Activated CD8-positive, alpha-beta T cell treated with anti-CD3 and anti-CD28 coated beads for 36 hours (primary cell): ENCODE measurements at places on chromosomes 11 and 22. TPM values are rescaled to one million over a fixed set of nuclear protein-coding genes. Genes with fewer than 3 reads are reported as not detected.
A peak's percentile ranks its signal among the peaks of the same experiment; 100 is the strongest.

- H3K4me1 ChIP-seq = no peaks in the 10 kb centered on the region
- H3K27ac ChIP-seq = no peak overlapping the region
- no peak for DNase-seq
- H3K27me3 ChIP-seq = peaks cover 41% of the 10 kb centered on the region
- no peak overlapping the region for H3K4me3 ChIP-seq
These were observed 22.6 kb upstream of the MYOD1 start for GRCh38 chr11:17696741-17697140.

- no peaks in the 10 kb centered on the region for H3K36me3 ChIP-seq
- no peak overlapping the region for H3K27ac ChIP-seq
- no peaks in the 10 kb centered on the region for H3K4me1 ChIP-seq
- H3K27me3 ChIP-seq = peaks cover 3% of the 10 kb centered on the region
- DNase-seq = peak; percentile 75
These were observed 81.0 kb downstream of the BUD13 start for GRCh38 chr11:116691771-116692177.

DNA sequence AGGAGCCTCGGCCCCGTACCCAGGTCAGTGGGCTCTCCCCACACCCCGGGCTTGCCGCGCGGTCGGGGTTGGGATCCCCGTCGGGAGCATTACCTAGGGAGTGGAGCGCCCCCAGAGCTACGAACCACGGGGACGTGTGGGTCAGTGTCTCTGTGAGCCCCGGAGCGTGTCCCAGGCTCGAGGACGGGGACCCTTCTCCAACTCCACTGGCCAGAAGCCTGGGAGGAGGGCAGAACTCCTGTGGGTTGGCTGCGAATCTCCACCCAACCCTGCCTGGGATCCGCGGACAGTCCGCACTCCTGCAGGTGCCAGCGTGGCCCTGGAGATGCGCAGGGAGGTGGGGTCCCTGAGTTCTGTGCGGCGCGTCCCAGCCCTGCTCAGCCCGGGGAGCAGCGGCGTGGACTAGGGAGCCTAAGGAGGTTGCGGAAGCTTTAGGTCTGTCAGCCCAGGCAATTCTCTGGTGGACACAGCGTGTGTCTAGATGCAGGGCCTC lies 346 bp downstream of the PPFIBP2 start:
- DNase-seq = peak; percentile 14
- peak overlapping the region; percentile 86 for H3K4me3 ChIP-seq
- H3K27ac ChIP-seq = no peak overlapping the region
- H3K27me3 ChIP-seq = peaks cover 4% of the 10 kb centered on the region

GRCh38 chr11:92383430-92383829 lies 158.8 kb downstream of the FAT3 start:
- DNase-seq = no peak
- H3K4me1 ChIP-seq = no peaks in the 10 kb centered on the region
- H3K27ac ChIP-seq = no peak overlapping the region
- no peak overlapping the region for H3K4me3 ChIP-seq
- H3K27me3 ChIP-seq = no peaks in the 10 kb centered on the region

GRCh38 chr22:24806663-24807001 lies 621 bp downstream of the SGSM1 start:
- no peak overlapping the region for H3K27ac ChIP-seq
- H3K27me3 ChIP-seq = peaks cover 3% of the 10 kb centered on the region
- H3K4me1 ChIP-seq = peaks cover 13% of the 10 kb centered on the region

DNA sequence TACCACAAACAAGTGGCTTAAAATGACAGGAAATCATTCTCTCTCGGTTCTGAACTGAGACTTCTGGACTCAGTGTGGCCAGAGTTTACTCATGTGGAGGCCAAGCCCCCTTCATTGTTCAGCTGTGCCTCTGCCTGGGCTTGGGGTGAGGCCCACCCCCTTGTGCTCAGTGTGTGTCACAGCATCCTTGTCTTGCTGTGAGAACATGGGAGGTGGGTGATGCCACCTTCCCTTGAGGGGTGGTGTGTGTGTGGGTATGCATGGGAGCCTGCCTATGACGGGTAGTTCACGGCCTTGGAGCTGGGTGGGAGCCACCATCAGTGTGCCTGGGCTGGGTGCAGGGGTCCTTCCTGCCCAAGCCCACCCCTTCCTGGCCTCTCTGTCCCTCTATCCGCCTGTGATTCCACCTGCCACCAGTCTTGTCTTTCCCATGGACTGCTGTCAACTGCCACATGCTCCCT lies 101.7 kb downstream of the MORC2 start:
- H3K27ac ChIP-seq = no peak overlapping the region
- peak; percentile 8 for DNase-seq
- no peaks in the 10 kb centered on the region for H3K27me3 ChIP-seq
- H3K4me3 ChIP-seq = no peak overlapping the region
- H3K4me1 ChIP-seq = peaks cover 4% of the 10 kb centered on the region

GRCh38 chr11:128301756-128302155 lies 285.6 kb downstream of the ETS1 start:
- peaks cover 29% of the 10 kb centered on the region for H3K36me3 ChIP-seq
- DNase-seq = no peak
- H3K4me3 ChIP-seq = peak overlapping the region; percentile 85
- no peaks in the 10 kb centered on the region for H3K27me3 ChIP-seq

GRCh38 chr11:113293936-113294335 lies 20.4 kb upstream of the TTC12 start:
- H3K27ac ChIP-seq = no peak overlapping the region
- H3K27me3 ChIP-seq = peaks cover 18% of the 10 kb centered on the region
- no peaks in the 10 kb centered on the region for H3K4me1 ChIP-seq
- no peak for DNase-seq
- no peaks in the 10 kb centered on the region for H3K36me3 ChIP-seq

DNA sequence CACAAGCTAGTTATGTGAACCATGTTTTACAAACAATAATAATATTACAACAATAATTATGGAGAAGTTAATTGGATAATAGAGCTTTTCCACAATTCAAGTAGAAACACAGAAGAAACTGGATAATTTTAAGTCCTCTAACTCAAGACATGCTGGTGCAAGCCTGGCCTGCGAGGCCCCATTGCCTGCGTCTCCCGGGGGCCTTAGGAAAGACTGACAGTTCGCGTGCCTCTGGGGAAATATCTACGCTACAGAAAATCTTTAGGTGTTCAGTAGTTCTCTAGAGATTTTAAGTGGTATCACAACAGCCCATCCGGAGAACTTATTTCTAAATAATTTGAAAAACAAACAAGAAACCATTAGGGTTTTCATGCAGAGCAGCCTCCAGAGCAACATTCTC lies 23.2 kb downstream of the GAL start:
- no peak overlapping the region for H3K27ac ChIP-seq
- no peaks in the 10 kb centered on the region for H3K36me3 ChIP-seq
- H3K27me3 ChIP-seq = no peaks in the 10 kb centered on the region

GRCh38 chr11:115345840-115346239 lies 158.4 kb downstream of the CADM1 start:
- H3K4me3 ChIP-seq = no peak overlapping the region
- H3K36me3 ChIP-seq = no peaks in the 10 kb centered on the region
- H3K27ac ChIP-seq = no peak overlapping the region
- DNase-seq = no peak

DNA sequence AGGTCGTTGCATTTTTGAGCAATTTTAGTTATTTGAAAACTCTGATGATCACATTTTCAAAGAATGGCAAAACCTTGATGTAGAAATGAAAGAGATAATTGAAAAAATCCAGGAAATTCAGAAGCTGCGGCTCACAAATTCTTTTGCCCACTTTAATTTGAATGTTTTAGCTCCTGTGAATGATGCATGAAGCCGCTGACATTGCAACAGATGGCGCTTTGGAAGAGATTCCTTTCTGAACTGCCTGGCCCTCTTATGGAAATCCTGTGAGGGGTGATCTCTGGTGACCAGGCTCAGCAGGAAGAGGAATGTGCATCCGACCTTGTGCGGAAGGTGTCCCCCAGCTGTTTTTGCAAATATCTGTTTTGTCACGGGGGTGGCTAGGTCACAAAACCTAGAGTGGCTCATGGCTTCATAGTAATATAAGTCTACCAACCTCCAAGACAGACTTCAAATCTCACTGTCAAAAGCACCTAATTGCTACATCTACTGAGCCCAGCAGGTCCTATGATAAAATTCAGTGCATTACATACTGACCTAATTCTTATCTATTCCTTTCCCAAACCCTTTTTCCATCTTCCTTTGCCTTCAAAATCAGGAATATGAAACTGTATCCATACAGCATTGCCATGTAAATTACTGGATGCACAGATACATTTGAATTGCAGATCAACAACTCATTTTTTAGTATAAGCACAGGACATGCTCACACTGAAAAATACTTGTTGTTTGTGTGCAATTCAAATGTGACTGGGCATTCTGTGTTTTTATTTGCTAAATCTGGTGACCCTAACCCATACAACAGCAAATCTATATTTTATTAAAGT lies 412.7 kb downstream of the ETS1 start:
- H3K4me3 ChIP-seq = no peak overlapping the region
- H3K27ac ChIP-seq = no peak overlapping the region
- DNase-seq = no peak

DNA sequence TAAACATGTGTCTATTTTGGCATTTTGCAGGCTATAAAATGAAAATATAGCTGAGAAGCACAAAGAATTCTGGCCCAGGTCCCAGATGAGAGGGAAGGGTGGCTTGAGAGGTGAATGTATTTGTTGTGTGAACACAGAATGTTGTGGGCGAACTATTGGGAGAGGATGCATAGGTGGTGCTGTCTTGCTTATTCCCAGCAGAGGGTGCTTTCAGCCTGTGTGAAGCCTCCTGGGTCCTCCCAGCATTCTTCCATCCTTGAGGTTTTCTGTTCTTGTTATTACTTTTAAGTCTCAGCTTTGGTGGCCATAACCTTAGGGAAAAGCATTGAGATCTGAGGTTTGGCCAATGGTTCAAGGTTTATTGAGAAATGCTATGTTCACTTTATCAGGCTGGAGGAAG lies 108.7 kb upstream of the SNX19 start:
- no peaks in the 10 kb centered on the region for H3K4me1 ChIP-seq
- DNase-seq = no peak
- H3K27me3 ChIP-seq = no peaks in the 10 kb centered on the region
- H3K4me3 ChIP-seq = no peak overlapping the region
- no peaks in the 10 kb centered on the region for H3K36me3 ChIP-seq

DNA sequence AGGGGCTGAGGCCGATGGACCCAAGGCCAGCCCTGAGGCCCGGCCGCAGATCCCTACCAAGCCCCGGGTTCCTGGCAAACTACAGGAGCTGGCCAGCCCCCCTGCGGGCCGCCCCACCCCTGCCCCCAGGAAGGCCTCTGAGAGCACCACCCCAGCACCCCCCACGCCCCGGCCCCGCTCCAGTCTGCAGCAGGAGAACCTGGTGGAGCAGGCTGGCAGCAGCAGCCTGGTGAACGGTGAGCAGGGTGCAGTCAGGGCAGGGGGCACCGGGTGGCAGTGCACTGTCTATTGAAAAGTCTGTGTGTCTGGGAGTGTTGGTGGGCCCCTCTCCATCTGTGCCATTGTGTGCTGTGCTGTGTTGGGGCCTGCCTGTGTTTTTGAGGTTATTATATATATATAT lies 16.1 kb downstream of the MICALL1 start:
- no peak for DNase-seq
- H3K4me1 ChIP-seq = peaks cover 6% of the 10 kb centered on the region
- no peaks in the 10 kb centered on the region for H3K36me3 ChIP-seq

DNA sequence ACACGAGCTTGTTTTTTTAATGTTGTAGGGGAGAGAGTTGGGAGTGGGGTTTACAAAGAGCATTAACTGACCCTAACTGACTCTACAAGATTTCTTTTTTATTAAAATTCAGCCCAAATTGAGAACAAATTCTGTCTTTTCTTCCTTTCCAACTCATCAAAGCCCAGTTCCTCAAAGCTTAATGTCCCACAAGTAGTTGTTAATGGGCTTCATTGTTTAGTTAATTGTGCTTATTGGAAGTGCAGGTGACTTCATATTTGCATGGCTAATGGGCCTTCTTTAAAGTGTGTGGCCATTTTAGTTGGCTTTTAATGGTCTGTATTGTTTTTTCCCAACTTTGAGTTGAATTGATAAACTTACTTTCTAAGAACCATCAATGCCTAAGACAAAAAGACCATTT lies 39.8 kb downstream of the MPPED2 start:
- H3K4me1 ChIP-seq = no peaks in the 10 kb centered on the region
- no peak overlapping the region for H3K27ac ChIP-seq
- no peak for DNase-seq
- no peak overlapping the region for H3K4me3 ChIP-seq
- no peaks in the 10 kb centered on the region for H3K36me3 ChIP-seq
- H3K27me3 ChIP-seq = no peaks in the 10 kb centered on the region

Gene PRSS23
- 1.4 TPM for total RNA-seq

Gene RTN4R
- 2.8 TPM for total RNA-seq

Gene SHISA8
- 2.3 TPM for total RNA-seq

Gene SLC5A4
- total RNA-seq = not detected

Gene RAC2
- 717 TPM for total RNA-seq

Gene FAT3
- total RNA-seq = not detected

Gene SSRP1
- total RNA-seq = 284 TPM

Gene SERPING1
- not detected for total RNA-seq
